ENCODE measurements at places on chromosomes 1 and 21.

- no peak for DNase-seq
Observed at GRCh38 chr1:161730050-161730564, 8.8 kb downstream of the FCRLB start.

- no peak for DNase-seq
Observed at GRCh38 chr1:101086783-101087182, 61.2 kb upstream of the DPH5 start.

- DNase-seq, result no peak
Observed at GRCh38 chr1:66930823-66931174, 6.0 kb downstream of the MIER1 start.

DNA sequence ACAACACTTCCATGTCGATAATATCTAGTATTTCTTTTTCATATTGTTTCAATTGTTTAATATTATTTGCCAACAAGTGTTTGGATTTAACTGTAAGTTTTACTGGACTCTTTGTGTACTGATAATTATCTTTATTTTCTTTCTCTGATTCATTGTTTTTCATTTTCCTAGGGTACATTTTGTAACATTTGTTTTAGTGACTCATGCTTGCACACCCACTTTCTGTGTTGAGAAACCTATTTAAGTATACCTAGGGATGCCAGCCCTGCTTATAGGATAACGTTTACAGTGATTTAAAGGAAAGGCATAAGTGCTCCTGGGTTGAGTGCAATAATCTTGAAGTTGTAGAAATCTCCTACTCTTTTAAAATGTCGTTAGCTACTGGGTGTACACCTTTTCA lies 1386.0 kb upstream of the ADGRL4 start:
- no peak for DNase-seq

GRCh38 chr1:84884671-84885389 lies 8.2 kb downstream of the LPAR3 start:
- no peak for DNase-seq

DNA sequence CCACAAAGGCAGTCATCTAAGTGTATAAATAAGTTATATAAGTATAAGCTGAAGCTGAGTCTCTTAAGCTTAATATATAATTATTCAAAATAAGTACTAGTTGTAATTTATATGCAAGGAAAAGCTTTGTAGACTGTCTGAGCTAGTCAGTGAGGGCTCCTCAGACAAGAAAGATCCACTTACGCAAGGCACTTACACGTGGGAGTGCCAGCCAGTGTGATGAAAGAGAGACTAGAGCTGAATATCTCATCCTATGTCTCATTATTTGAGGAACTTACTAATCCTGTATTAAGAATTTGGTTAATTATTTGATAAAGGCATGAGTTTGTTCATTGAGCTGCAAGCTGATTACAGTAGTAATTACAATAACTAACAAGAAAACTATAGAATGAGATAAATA lies 146.9 kb downstream of the PDE4B start:
- no peak for DNase-seq

- no peak for DNase-seq
Observed at GRCh38 chr1:73162564-73162963, 880.2 kb upstream of the NEGR1 start.

DNA sequence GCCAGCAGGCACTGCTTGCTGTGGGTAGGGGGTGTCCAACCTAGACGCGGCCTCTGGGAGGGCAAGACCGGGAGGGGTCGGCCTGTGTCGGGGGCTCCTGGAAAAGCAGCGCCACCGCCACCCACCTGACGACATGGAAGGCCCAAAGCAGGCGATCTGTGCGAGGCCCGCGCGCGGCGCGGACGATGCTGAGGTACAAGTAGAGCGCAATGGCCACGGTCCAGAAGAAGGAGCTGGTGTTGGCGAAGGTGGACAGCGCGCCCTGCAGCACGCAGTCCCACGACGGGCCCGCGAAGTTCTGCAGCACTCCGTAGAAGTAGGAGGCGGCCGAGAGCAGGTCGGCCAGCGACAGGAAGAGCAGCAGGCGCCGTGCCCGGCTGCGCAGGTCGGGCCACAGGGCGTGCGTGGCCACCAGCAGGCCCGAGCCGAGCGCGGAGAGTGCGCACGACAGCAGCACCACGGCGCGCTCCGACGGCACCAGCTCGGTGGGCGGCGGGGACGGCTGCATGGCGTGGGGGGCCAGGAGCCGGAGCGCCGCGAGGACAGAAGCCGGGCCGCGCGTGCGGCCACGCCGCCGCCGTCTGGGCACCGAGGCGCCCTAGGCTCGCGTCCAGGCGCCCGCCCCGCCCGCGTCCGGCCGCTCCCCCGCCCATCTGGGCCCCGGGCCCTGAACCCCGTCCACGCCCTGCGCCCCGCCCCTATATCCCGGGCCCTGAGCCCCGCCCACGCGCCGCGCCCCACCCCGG lies at the start of gene GPR157:
TSS of gene GPR157 (minus strand) at position 583 of the 746 bp plus-strand sequence. CDS start at position 508, 75 bp downstream.
- peak; percentile 67 for DNase-seq

DNA sequence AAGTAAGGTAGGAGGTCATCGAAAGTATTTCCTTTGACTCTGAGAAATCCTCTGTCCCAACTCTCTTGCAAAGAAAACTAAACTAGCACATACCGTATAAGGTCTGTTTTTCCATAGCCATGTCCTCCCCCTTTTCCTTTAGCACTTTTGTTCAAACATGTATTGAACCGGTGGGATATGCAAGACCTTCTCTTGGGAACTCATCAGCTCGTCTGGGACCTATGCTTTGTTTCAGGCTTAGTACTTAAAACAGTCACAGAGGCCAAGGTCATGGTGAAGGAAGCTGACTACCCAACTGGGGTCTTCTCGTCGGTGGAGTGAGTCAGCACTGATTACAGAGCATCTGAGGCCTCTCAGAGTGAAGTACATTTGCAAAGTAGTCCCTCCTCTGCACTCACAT lies 185.0 kb downstream of the ZBTB18 start:
- no peak for DNase-seq

GRCh38 chr1:34549199-34549598 lies 205.6 kb upstream of the GJB5 start:
- DNase-seq, result no peak

DNA sequence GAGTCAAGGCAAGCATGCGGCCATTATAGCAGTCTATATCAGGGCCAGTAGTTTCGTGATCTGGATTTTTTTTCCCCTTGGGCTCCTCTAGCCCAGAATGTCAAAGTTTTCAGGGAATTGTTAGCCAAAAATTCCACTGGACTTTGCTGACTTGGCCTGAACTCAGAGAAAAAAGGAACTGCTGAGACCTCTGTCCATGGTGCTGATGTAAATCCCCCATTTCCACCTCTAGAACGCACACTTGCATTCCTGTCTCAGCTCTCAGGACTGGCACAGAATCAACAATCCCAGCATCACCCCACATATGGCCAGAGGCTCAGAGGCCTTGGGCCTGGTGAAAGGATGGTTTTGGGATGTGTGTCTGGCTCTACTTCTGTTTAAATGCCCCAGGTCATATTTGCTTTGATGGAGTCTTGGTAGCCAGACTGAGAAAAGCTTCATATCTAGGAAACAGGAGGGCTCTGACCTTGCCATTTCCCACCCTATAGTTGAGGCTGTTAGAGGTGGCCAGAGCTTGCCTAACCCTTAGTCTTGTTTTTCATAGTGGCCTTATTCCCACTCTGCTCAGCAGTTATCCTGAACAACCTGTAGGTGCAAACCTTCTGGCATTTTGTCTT lies 16.9 kb upstream of the EFCAB14 start:
- no peak for DNase-seq

- DNase-seq, result no peak
Observed at GRCh38 chr1:201645956-201646355, 107.0 kb downstream of the NAV1 start.

DNA sequence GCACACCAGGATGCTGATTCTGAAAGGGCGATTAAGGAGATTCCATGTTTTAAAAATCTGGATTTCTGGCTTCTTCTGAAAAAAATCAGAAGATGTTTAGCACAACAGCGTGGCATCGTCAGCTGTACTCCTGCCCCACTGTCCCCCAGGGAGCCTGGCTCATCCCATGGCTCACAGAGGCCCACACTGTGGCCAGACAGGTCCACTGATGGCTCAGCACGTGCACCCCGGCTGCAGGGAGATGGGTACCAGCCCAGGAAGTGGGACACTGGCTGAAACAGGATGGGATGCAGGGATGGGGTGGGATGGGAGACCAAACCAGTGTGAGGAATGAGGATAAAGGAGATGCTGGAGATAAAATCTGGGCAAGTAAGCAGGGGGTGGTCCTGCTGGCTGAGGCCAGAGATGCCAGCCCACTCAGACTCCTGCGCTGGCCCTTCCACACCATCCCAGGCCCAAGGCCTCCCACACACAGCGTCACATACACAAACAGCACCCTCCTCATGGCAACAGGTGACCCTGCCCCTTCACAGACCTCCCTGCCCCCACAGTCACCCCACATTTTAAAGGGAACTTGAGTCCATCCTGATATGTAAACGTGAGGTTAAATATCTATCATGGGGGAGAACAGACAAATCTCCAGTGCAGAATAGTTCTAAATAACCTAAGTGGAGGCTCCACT lies 23.9 kb upstream of the SAMD11 start:
- no peak for DNase-seq

GRCh38 chr1:207459008-207459407 lies 4.9 kb downstream of the CR2 start:
- no peak for DNase-seq

- no peak for DNase-seq
Observed at GRCh38 chr1:162385702-162386101, 4.2 kb downstream of the C1orf226 start.

DNA sequence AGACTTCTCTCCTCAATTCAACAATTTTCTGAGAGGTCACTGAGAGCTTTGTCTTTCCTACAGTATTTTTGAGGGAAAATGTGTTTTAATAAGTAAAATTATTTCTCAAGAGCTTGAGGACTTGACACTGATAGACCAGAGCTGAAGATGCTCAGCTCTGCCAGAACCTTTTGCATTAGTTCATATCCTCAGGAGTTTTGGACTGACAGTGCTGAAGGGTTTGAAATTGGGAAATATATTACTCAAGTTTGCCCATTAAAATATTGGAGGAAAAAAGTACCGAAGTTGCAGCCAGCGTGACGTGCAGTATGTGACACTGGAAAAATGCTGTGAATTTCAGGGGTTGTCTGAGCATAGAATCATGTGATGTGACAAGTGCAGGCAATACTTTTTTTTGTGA lies 346.6 kb upstream of the DPYD start:
- no peak for DNase-seq

DNA sequence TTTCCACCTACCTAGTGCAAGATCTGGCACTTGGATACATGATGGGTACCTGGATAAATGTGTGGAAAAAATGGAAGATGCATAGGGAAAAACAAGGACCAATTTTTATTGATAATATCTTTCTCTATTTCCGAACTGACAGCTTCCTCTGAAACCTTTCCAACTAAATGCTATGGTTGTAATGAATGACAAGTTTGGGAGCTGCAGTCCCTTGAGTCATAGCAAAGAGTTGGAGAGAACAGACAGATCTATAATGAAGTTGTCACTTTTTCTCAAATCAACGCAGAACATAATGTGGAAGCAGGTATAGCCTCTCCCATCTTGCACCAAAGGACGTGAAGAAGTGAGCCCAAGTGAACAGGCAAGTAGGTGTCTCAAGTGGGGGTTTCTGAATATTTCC lies 296.5 kb upstream of the KAZN start:
- DNase-seq, result no peak

DNA sequence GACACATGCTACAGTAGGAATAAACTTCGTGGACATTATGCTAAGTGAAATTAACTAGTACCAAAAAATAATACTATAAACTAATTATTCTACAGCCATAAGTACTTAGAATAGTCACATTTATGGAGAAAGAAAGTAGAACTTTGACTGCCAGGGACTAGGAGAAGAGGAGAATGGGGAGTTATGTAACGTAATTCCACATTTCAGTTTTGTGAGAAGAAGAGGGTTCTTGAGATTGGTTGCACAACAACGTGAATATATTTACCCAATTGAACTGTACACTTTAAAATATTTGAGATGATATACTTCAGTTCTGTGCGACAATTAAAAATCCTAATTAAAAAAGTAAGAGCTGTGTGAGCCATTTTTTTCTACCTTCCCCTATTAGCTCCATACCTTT lies 1412.9 kb downstream of the PLA2G4A start:
- DNase-seq, result no peak

- DNase-seq, result no peak
Observed at GRCh38 chr21:46119637-46120271, 21.8 kb downstream of the COL6A2 start.

GRCh38 chr1:209732725-209733124 lies 23.1 kb upstream of the TRAF3IP3 start:
- DNase-seq, result no peak

GRCh38 chr1:103447471-103447870 lies 78.0 kb upstream of the RNPC3 start:
- DNase-seq, result no peak

GRCh38 chr1:157540852-157541251 lies 11.5 kb downstream of the FCRL5 start:
- DNase-seq, result no peak

DNA sequence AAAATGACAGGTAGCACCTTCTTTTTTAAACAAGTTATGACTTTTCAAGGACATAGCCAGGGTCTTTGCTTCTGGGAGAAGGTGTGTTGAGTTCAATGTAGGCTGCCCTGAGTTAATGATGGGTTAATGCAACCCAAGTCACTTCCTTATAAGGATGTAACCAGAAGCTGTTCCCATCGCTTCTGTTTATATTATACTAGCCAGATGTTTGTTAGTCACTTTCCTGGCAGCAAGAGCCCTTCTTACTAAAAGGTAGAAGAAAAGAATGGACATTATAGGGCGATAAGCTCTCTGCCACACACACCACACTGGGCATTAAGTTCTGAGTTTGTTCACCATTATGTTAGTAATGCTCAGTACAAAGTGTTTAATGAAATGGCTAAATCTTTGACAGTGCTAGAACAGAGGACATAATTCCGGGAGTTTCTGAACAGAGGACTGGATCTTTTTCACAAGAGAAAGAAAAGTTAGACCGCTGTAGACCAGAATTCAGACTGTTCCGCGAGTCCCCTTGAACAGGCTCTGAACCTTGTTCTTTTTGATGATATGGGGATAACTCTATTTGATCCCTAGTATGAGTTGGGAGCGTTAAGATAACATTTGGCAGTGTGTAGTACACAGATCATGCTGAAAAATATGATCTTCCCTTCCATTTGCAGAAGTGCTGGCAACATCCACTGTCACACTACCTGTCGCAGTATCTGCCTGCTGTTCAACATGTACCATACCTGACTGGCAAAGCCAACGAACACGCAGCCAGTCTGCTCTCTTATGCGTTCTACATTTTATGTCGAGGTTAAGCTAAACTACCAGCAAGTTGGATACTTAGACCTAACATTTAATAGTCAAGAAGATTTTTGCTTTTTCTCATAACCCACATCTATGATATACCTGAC lies 41.0 kb downstream of the DEGS1 start:
- no peak for DNase-seq

GRCh38 chr1:37828410-37829074 lies 20.5 kb upstream of the YRDC start:
- no peak for DNase-seq

Data from stimulated activated CD8-positive, alpha-beta memory T cell treated with anti-CD3 and anti-CD28 coated beads, Interleukin-4, amount 100 ng/mL, for 1 hour (primary cell).